Colonic mucosa (tissue), 4 donors: ENCODE measurements at places on chromosomes 3 and 15. TPM values are rescaled to one million over a fixed set of nuclear protein-coding genes. Genes with fewer than 3 reads are reported as not detected.

DNA sequence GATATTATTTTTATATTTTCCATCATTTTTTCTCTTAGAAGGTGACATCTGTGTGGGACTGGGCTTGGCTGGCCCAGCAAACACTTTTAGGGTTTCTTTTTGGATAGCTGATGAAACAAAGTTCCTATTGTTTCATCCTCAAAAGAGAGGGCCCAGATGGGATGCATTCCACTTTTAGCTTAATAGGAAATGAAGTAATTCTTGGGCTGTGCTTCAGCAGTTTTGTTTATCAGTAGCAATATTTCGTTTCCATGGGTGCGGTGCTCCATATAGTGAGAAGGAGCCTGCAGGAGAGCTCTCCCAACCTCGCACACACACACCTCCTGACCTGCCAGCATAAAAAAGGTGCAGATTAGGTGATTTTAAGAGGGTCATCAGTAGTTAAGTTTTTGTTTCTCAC lies 147.5 kb downstream of the AKAP13 start:
- DNase-seq, result no peak

- DNase-seq, result no peak
These were observed 45.8 kb upstream of the FBXL22 start for GRCh38 chr15:63551400-63551799.

GRCh38 chr3:185081521-185081920 lies 71.3 kb downstream of the C3orf70 start:
- no peak for DNase-seq

- DNase-seq, result no peak
These were observed 128.4 kb downstream of the RAP2B start for GRCh38 chr3:153290268-153291015.

The CLDN1 gene
- 2.4 TPM for total RNA-seq

DNA sequence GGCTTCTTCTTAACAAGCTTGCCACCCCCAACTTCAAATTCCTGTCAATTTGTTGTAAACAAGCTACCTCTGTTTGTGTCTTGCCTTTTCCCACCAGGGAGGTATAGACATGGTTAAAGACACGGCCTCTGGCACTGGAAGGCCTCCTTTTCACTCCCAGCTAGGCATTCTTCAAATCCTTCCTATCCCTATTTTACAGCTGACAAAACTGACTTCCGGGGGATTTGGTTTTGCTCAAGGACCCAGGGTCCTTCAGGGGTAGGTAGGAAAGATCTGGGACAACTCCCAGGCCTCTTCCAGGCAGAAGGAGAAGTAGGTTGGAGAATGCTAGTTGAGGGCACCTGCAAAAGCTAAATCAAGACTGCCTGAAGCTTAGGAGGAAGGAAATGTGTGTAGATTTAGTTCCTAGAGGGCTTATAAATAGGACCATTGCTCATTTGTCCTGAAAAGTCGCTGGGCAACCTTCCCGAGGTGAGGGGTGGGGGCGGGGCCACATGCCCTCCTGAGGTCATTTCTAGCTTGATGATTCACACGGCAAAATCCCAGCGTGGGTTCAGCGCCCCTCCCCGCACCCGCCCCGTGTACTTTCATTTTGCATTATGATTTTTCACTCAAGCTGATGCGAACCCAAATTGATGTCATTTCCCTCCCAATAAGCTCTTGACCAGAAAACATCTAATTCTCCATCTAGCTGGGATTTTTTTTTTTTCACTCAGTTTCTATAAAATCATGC lies 365.5 kb downstream of the SHQ1 start:
- peak; percentile 75 for DNase-seq

The XYLB gene
- 17.4 TPM for total RNA-seq

DNA sequence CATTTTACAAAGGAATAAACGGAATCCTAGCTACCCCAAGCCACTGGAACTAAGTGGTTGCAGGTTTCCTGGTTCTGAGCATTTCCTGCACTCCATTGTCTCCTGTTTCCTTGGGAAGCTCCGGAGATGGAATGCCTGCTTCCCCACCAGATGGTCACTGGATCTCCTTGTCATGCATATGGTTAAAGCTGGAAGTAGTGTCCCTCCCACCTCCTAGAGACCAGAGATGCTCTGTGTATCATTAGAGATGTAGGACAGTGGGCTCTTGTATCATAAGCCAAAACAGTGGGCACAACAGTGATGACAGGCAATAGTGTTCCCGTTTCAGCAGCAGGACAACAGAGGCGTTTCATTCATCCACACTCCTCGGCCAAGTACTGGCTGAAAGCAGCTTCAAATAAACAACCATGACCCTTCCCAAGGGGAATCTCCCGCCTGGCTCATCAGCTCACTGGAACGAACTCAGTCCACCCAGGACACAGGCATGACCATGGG lies 136.2 kb upstream of the EIF1B start:
- no peak for DNase-seq

DNA sequence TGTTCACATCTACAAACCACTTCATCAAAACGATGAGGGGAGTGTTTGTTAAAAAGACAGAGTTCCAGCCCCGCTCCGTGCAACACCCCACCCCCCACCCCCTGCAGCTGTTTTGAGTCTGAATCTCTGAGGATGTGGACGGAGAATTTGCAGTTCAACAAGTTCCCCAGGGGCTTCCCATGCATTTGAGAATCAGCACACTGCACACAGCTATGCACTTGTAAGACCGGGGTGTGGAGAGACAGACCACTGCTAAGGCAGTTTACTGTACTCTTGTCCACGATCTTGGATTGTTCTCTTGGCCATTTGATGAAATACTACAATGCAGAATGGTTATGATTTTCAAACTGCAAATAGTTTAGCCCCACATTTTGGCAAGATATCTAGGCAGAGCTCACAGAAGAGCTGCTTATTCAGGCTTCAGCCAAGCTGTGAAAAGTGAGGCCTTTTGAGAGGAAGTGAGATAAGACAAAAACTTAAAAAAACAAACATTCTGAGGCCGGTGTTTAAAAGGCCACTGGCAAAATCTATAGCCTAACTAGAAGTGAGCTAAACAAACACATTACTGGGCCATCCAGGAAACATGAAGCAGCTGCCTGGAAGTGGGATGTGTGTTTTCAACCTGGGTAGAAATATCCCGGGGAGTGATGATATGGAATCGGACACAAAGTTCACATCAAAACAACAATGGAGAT lies 308.2 kb upstream of the ADAMTS9 start:
- no peak for DNase-seq

DNA sequence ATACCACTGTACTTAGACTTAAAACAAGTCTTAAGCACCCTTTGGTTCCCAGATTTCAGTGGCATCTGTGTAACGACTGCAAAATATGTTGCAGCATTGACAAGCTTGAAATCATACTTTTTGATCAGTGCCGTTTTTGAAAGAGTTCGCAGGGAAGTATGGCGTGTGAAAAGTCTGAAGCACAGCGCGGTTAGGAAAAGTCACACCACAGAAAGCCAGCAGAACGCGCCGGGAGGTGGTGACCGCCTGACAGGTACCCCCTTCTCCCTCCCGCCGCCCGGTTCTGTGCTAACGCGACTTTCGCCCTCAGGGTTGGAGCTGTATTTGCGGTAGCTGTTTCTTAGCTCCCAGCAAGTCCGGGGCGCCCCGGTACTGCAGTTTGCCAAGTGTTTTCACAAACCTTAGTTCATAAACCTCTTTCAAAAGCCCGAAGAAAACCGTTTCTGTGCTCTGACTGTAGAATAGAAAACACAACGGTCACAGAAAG lies 481 bp upstream of the CRYBG3 start:
- DNase-seq, result peak; percentile 61

GRCh38 chr15:94532226-94532625 lies 300.9 kb downstream of the MCTP2 start:
- DNase-seq, result no peak

The ALDH1A2 gene
- 2.5 TPM for total RNA-seq

The C3orf49 gene
- total RNA-seq, result not detected

The PRKCI gene
- total RNA-seq, result 34.4 TPM

The MME gene
- 2.6 TPM for total RNA-seq

- DNase-seq, result no peak
These were observed 50.1 kb downstream of the SETD2 start for GRCh38 chr3:47113669-47114365.

The ARHGAP31 gene
- 6.5 TPM for total RNA-seq

The USP4 gene
- 40.5 TPM for total RNA-seq

- DNase-seq, result no peak
These were observed 20.3 kb downstream of the SPG21 start for GRCh38 chr15:64969401-64969800.

The CCDC71 gene
- 22.6 TPM for total RNA-seq

DNA sequence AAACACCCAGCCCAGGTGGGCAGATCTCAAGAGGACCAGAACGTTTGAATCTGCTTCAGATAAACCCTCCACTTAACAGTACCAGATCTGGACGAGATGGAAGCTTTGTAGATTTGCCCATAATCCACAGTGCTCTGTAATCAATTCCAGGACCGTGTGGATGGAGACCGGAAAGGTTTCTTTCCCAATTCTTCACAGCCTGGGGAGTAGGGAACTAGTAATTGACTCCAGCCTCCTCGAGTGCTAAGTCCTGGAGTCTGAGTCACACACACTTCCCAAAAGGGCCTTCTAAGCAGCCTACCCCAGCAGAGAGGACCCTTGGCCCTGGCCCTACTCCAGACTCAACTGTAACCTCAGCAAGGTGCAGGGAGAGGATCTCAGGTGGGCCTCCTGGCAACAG lies 56.2 kb upstream of the TSEN2 start:
- no peak for DNase-seq

The SPINK8 gene
- not detected for total RNA-seq

DNA sequence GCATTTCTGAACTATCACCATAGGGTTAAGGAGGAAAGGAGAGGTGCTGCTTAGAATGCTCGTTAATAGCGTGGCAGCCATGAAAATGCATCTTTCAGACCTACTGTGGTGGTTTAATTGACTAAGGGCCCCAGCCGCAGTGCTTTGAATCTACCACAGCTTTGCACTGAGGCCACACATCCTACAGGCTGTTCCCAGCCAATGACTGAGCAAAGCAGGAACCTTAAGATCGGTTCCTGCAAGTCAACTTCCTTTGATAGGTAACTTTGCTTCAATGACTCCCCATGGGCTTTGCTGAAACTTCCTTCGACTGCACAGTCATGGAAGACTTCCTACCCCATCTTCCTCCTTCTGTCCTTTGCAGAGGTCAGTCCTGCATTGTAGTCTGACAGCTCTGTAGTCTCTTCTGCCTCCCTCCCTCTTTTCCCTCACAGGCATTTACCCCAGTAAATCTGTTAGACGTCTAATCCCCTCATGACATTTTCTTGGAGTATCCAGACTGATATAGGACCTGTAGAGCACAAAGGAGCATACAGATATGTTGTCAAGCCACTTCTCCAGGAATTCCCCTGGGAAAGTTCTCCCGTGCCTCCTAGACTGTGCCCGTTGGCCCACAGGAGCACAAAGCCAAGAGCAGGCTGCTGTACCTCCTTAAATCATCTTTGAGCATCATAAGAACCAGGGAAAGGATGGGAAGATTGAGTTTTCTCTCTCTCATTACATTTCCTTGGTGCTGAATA lies 2.6 kb upstream of the BCL2A1 start:
- DNase-seq, result no peak

GRCh38 chr3:194014756-194015155 lies 121.2 kb upstream of the HES1 start:
- no peak for DNase-seq

DNA sequence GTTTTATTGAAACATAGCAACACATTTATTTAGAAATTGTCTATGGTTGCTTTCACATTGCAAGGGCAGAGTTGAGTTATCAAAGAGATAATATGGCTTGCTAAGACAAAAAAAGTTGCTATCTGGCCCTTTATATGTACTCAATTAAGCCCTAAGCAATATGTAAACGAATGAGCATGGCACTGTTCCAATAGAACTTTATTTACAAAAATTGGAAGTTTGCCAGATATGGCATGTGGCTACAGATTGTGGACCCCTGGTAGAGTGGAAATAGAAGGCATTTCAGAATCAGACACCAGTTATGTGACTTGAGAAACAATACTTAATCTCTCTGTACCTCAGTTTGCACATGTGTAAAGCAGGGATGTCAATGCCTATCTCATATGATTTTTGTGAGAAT lies 515.6 kb upstream of the SGO1 start:
- DNase-seq, result no peak

The UBL7 gene
- 32.2 TPM for total RNA-seq

DNA sequence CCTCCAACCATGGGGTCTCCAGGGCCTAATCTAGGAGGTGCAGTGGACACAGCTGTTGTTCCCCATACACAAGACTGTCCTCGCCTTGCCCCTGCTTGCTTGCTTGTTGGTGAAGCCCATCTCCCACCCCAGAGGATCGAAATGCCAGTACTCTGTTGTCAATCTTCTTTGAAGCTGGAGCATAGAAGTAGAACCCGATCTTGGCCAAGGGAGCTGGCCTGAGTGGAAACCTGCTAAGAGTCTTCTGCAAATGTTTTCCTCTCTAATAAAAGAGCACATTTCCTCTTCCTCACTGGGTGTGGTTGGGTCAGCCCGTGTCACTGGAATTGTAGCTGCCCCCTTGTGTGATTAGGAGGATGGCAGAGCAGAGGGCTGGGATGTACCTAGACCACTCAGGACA lies 85.4 kb downstream of the HES1 start:
- no peak for DNase-seq

DNA sequence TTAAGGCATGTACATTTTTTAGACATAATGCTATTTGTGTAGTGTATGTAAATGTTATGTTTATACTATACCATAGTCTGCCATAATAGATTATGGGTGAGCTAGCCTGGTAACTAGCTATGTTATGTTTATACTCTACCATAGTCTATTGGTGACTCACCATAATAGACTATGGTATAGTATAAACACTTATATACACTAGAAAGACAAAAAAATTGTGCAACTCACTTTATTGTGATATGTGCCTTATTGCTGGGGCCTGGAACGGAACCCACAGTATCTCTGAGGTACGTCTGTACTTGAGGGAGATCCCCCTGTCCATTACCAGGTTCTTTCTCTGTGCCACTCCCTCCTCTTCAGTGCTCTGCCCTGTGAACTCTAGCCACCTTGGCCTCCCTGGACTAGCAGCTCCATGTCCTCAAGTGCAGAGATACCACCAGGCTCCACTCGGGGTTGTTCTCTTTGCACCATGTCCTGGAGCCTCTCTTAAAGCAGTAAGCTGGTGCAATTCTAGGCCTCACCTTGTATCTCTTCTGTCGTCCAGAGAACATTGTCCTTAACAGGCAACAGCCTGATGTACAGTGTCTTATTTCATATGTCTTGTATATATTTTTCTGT lies 60.8 kb upstream of the PXYLP1 start:
- DNase-seq, result no peak

The DCLK3 gene
- 0.11 TPM for total RNA-seq

DNA sequence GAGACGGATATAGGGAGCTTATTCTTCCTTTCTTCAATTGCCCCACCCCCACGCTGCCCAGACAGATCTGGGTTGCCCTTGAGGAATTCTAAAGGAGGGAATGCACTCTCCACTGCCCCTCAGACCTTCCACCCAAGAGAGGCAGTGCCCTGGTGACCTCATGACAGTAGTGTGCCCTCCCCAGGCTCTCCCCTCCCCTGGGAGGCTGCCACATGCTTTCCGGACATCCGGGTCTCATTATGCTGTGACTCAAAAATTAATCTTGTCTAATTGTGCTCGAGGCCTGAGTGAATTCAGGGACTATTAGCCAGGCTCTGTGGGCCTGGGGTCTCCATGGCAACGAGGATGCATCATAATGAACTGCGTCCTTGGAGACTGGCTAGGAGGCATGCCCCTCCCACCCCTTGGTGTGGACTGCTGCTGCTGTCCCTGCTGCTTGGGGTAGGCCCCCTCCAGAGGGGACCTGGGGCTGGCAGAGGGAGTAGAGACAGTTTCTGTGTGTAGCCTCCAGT lies 20.8 kb downstream of the CORO2B start:
- no peak for DNase-seq
